ENCODE measurements at places on chromosomes 4 and X. TPM values are rescaled to one million over a fixed set of nuclear protein-coding genes. Genes with fewer than 3 reads are reported as not detected.

GRCh38 chrX:75156531-75156945 lies 455 bp upstream of the ABCB7 start:
- peak; percentile 15 for DNase-seq

GRCh38 chr4:38056011-38056685 lies 96.0 kb downstream of the PTTG2 start:
- no peak for DNase-seq

DNA sequence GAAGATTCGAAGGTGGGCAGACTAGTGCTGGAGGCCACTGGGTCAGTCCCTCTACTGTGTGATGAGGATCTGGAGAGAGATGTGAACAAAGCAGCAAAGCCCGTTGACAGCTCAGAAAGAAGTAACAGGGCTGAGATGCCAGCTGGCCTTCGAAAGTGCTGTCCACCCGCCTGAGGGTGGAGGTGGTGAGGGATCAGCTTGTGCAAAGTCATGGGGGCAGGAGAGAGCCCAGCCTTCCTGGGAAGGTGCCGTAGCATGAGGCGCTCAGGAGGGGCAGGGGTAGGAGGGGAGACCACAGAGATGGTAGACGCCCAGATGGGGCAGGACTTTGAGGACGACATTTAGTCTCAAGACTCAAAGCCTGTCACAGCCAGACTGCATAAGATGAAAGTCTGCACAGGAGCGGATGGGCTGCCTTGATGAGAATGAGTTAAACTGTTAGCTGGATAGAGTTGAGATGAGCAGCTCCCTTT lies 19.7 kb downstream of the TBC1D14 start:
- DNase-seq: no peak

DNA sequence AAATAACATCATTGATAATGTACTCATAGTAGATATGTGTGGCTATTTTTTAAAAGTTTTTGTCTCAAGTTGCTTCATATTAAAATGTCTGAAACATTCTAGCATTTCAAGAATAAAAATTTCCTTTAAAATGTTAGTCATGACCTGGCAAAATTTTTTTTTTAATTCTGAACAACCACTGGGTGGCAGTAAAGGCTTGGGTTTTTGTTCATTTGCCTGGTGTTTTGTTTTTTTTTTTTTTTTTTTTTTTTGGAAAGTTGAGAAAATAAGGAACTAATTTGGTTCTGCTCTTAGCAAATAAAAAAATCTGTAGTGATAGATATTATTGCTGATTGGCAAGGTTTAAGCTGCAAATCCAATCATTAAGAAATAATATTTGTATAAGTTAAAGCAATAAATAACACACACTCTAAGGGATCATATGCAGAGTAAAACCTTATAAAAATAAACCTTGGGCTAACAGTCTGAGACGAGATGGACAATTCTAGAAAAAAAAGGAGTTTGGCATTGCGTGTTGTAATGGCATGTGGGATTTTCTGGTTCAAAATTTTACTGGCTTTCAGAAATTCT lies 81.4 kb downstream of the CEP44 start:
- DNase-seq: peak; percentile 55

Gene LONRF3
- not detected for total RNA-seq

Gene SLC25A53
- total RNA-seq: 3.4 TPM

GRCh38 chr4:25788703-25789238 lies 74.0 kb downstream of the SEL1L3 start:
- DNase-seq: no peak

Gene NPY1R
- total RNA-seq: 59.8 TPM

DNA sequence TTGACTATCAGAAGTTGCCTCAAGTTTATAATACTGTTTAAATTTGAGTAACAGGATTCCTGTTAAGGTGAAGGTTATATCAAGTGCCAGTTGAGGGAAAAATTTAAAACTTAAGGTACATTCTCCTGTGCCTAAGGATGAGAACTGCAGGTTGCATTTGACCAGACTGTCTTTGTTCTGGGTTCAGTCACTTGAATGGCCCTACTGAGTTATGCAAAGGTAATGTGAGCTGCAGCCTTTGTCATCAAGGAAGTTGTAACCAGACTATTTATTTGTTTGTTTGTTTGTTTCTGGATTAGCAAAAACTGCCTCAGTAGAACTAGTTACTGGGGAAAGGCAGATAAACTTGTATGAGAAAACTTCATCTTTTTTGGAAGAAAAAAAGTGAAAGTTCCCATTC lies 131.9 kb downstream of the ATOH1 start:
- no peak for DNase-seq

Gene SATL1
- 0.13 TPM for total RNA-seq

Gene UGT2B10
- not detected for total RNA-seq

- peak; percentile 73 for DNase-seq
Observed at GRCh38 chrX:25020905-25021449, 5.2 kb upstream of the ARX start.

- DNase-seq: no peak
Observed at GRCh38 chr4:182619660-182620059, 297.5 kb downstream of the DCTD start.

DNA sequence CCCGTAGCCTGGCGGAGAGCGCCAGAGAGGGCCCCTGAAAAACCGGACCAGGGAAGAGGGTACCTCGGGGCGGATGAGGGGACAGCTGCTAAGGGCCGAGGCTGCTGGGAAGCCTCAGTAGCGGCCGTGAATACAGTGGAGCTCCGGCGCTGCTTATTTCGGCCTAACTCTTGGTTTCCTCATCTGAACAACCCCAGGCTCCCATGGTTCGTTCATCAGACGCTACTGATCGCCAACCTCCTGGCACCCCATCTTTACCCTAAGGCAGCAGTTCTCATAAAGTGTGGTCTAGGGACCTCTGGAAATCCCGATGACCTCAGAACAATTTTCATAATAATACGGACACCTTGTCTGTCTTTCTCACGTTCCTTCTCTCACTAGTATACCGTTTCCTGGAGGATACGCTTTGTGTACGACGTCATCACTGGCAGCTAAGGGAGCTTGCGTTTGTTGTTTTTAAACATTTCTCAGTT lies 645 bp upstream of the RAB28 start:
- no peak for DNase-seq

DNA sequence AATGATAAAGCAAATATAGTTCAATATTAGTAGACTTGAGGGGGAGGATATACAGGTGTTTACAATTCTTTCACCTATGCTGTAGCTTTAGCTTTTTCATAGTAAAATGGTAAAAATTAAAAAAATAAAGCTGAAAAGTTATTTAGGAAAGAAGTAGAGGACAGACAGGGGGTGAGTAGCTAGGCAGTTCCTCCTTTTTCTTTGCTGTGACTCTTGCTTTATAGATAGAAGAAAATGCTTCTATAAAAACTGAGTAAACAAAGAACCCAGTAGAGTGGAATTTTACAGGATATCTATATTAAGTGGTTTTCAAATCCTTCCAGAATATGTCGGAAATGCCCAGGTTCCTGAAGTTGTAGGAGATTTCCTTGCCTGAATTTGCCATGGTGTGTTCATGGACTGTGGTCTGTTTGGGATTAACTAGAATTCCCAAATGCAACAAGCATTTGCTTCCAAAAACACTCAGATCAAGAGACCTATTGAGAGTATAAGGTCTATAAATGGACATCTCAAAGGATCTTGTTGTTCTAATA lies 74.9 kb downstream of the KDR start:
- DNase-seq: no peak

DNA sequence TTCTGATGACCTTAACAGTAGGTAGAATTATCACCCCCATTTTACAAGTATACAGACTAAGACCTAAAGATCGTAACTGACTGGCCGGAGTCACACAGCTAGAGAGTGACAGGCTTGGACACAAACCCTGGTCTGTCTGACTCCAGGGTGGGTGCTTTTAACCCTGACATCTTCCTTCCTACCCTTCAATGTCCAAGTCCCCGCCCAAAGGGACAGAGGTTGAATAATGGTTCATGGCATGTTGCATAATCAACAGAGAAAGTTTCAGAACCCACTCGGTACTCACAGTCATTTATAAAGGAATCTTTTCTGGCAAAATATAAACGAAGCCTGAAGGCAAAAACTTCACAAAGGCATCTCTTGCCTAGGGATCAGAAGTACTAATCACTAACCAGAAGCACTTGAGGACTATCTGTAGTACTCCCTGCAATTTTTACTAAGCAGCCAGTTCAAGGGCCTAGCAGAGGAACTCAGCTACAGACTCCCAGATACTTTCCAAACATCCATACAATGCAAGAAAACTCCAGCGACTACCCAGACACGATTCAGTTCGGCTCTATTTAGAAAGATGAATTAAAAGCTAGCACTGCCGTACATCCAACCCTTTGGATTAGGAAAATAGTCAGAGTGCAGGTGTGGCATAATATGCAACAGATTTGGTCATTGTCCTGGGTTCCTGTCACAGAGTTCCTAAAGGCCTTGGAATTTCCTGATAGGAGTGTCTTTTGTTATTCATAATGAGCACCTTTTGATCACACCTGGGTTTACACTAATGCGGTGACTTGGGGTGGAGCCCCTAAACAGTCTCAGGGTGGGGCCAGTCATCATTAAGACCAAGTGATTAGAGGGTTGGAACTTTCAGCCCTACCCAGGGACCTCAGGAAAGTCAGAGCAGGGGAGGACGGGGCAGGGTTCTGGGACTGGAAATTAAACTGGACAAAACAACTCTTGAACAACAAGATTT lies 44.0 kb downstream of the RELL1 start:
- DNase-seq: no peak

DNA sequence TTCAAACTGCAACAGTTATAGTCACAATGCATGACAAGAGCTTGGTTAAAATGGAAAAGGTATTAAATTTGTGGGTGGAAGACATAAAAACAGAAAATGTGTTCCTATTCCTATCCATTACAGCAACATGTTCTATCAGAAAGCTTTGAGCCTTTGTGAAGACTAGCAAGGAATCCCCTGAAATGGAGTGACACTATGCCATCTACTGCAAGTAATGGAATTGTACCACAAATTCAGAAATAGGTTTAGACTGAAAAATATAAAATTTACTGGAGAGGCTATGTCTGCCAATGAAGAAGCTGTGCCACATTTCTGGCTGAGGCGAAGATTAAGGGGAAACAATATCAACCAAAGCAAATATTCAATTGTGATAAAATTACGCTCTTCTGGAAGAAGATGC lies 247.9 kb downstream of the ADAM29 start:
- no peak for DNase-seq

GRCh38 chr4:44912980-44913379 lies 186.6 kb upstream of the GNPDA2 start:
- no peak for DNase-seq

GRCh38 chr4:55866973-55867574 lies 13.6 kb downstream of the EXOC1 start:
- peak; percentile 67 for DNase-seq
